Fibroblast of mammary gland (primary cell): ENCODE measurements at places on chromosomes 2 and 18.

GRCh38 chr2:238467792-238468191 is 41.1 kb downstream of the ASB1 start:
- DNase-seq = no peak

GRCh38 chr2:17495590-17495989 is 22.6 kb downstream of the RAD51AP2 start:
- DNase-seq = no peak

DNA sequence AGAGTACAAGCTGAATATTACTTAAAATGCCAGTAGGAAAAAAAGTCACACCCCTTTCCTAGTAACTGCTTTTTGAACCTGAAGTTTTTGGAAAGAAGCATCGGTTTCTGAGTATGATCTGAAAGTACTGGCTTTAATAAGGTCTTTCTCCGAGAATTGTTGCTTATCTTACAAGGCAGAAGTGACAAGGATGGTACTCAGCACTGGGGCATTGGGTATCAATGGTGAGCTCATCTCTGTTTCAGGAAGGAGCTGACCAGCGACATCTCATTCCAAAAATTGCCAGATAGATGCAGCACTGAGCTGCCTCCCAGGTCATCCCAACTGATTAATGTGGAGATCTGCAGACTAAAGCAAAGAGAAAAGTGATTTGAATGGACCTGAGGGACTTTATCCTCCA is 85.4 kb downstream of the FMNL2 start:
- DNase-seq = no peak

GRCh38 chr2:136058262-136058661 is 59.7 kb downstream of the CXCR4 start:
- DNase-seq = no peak

- no peak for DNase-seq
These were observed 83.7 kb upstream of the CTDP1 start for GRCh38 chr18:79595876-79596374.

GRCh38 chr2:219119422-219120043 is 41.1 kb downstream of the NHEJ1 start:
- DNase-seq = peak; percentile 67

DNA sequence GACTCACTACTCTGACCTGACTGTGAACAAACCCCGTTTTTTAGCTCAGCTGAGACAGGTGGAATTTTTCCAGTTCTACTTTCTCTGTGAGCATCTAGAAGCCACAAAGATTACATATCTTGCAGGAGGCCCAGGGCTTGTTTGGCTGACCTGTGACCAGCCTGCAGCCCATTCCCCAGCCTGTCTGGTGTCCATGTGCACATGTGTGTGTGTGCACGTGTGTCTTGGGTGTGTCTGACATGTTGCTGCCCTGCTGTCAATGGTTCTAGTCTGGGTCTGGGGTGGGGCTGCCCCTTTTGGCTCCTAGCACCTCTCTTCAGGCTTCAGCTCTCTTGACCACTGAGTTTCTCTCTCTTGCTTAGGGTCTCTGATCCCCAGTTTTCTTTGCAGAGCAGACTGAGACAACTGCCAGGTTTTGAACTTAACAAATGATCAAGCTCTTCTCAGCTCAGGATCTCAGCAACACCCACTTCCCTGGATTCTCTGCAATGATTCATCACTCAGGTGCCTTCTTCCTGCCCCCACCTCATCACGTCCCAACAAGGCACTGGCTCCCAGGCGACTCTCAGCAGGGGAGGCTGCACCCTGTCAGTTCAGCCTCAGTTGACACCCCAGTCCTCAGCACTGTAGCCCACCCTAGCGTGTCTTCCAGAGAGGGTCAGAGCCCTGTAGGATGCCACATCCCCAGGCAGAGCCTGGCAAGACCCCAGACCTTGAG is 130.3 kb downstream of the CELF4 start:
- no peak for DNase-seq

GRCh38 chr18:37457341-37457740 is 108.3 kb downstream of the CELF4 start:
- no peak for DNase-seq

DNA sequence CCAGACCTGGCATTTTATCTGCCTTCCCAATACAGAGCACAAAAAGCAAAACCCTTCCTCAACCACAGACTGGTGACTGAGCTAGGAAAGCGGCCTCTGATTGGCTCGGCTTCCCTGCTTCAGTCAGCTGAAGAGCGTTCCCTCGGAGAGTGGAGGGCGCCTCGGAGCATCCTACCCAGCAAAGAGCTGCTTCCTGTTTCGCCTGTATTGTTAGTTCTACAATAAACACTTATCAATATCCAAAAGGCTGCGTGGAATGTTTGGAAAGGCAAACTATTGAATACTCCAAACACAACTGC is 125.0 kb downstream of the CACNB4 start:
- DNase-seq = peak; percentile 43

GRCh38 chr18:572091-572830 is 7.9 kb upstream of the CETN1 start:
- no peak for DNase-seq

- DNase-seq = no peak
These were observed 834 bp upstream of the ARL4C start for GRCh38 chr2:234497594-234498235.

GRCh38 chr2:127034051-127034450 is 72.9 kb downstream of the BIN1 start:
- DNase-seq = no peak

- peak; percentile 33 for DNase-seq
These were observed 41.5 kb downstream of the SLC38A11 start for GRCh38 chr2:164913640-164914350.

DNA sequence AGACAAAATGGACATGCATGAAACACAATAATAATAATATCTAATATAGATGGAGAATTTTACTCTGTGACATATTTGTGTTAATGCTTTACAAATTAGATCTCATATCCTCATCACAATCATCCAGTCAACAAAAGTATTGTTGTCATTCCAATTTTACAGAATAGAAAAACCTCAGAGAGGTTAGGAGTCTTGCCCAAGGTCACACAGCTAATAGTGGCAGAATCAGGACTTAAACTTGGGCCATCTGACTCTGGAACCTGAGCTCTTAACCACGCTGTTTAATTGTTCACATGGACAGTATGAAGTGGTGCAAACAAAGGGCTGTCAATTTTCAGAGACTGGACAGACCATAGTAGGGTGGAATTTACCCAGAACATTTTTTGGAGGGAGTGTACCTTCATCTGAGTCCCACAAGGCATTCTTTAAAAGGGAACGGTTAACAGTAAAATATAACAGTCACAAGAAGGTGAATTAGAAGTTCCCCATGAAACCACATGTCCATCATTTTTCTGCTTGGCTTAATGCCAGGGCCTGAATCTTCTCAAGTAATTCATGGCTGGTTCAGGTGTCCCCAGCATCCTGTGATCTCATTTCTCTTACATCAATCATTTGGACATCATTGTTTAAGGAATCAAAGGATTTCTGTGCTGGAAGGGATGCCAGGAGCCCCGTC is 35.4 kb upstream of the CCDC93 start:
- DNase-seq = no peak

- no peak for DNase-seq
These were observed 31.2 kb downstream of the RBM45 start for GRCh38 chr2:178143481-178143880.

- DNase-seq = no peak
These were observed 258.2 kb downstream of the LTBP1 start for GRCh38 chr2:33204945-33205344.

DNA sequence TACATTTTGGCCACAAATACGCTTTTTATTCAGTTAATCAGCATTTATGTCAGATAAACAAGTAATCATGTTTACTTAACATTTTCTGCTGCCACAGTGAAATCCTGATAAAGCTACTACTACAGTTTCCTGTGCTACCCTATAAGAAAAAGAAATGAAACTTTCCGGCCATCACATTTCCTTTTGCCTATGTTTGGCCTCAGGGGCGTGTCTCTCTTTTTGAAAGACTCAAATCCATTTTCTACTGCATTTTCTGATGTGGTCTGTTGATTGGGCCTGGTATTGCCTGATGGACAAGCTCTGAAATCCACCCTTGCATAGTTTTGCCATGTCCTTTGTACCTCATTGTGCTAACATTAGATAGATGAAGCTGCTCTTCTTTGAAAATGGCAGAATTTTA is 152.6 kb downstream of the AGPS start:
- no peak for DNase-seq

- DNase-seq = no peak
These were observed 49.7 kb upstream of the ABCA12 start for GRCh38 chr2:215188078-215188477.

- DNase-seq = no peak
These were observed 1.0 kb upstream of the REV1 start for GRCh38 chr2:99490623-99491461.

- DNase-seq = peak; percentile 16
These were observed 330.4 kb downstream of the LPIN1 start for GRCh38 chr2:12076810-12077209.

- DNase-seq = no peak
These were observed 19.3 kb upstream of the CYP27C1 start for GRCh38 chr2:127239395-127239794.

GRCh38 chr2:138275881-138276280 is 225.7 kb upstream of the SPOPL start:
- DNase-seq = peak; percentile 62

DNA sequence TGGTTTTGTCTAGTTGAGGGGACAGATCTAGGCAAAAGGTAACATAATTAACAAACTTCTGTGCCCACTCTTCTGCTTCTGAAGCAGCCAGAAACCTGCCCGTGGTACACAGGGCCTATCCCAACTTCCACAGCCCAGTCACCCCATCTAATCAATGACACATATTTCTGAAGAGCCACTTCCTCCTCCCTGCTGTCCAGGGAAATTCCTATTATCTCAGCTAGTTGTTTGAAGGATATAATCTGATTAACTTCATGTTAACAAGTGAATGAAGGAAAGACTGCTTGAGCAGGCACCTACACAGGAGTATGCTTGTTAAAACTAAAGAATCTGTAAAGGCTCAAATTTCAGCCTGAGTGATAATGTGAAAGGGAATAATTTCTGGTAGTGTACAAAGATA is 61.4 kb downstream of the CCDC148 start:
- DNase-seq = no peak

DNA sequence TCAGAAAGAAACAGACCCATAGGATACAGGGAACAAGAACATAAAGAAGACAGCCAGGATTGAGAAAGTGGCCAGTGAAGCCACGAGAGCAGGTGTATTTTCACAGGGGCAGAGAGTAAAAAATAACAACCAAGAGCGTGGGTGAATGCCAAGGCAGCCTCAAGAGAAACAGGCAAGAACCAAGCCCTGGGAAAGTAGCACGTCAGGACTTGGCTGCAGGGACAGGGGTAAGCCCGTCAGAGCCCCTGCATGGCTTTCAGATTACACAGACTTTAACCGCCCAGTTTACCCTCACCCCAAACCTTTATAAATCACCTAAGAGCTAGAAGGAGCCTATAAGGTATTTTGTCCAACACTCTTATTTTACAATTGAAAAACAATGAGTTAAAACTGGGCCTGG is 43.7 kb downstream of the ARL4C start:
- DNase-seq = no peak

GRCh38 chr18:5463390-5463789 is 80.4 kb downstream of the EPB41L3 start:
- peak; percentile 99 for DNase-seq

DNA sequence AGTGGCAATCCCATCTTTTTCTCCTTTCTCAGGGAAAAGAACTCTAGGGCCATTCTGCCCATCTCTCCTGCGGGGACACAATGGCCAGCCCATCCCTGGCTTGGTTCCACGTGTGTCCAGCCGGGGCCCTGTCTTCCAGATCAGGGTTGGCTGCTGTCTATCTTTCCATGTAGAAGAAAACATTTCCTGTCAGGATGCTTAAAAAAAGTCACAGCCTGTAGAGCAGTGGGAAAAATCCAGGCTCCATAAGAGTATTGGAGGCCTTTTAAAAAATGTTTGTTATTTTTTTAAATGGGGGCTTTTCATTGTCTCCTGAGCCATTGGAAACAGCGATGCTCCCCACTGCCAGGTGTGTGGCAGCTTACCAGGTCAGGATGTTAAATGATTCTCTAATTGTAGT is 105.6 kb downstream of the TGFA start:
- DNase-seq = no peak

DNA sequence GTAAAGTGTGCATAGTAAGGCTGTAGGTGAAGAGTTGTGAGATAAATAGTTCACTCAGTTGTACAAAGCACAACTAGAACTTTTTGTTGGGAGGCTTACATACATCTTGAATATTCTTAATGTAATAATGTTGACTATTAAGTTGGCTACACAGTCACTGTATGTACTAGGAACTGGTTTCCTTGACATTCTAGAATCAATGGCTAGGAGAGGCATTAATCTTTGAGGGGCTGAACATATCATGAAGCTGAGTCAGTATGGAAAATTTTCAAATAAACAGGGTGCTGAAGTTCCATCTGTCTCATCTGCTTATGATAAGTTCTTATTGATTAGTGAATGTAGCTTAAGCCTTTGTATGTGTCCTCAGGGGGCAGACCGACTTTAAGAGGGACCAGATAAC is 23.4 kb downstream of the METTL21A start:
- DNase-seq = peak; percentile 26

DNA sequence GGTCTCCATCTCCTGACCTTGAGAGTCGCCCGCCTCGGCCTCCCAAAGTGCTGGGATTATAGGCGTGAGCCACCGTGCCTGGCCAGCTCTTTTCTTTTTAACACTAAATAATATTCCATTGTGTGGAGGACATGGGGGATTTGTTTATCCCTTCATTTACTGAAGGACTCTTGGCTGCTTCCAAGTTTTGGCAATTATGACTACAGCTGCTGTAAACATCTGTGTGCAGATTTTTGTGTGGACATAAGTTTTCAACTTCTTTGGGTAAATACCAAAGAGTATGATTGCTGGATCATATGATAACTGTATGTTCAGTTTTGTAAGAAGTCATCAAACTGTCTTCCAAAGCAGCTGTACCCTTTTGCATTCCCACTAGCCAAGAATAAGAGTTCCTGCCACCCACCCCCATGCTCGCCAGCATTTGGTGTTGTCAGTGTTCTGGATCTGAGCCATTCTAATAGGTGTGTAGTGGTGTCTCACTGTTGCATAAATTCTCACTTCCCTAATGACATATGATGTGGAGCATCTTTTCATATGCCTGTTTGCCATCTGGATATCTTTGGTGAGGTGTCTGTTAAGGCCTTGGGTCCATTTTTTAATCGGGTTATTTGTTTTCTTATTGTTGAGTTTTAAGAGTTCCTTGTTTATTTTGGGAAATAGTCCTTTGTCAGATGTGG is 52.2 kb downstream of the TNFRSF11A start:
- no peak for DNase-seq

GRCh38 chr2:205543937-205544702 is 138.2 kb upstream of the NRP2 start:
- no peak for DNase-seq

- DNase-seq = peak; percentile 36
These were observed 214.9 kb downstream of the DSEL start for GRCh38 chr18:67301592-67301991.

- no peak for DNase-seq
These were observed 40.5 kb downstream of the UPP2 start for GRCh38 chr2:158142165-158142564.

DNA sequence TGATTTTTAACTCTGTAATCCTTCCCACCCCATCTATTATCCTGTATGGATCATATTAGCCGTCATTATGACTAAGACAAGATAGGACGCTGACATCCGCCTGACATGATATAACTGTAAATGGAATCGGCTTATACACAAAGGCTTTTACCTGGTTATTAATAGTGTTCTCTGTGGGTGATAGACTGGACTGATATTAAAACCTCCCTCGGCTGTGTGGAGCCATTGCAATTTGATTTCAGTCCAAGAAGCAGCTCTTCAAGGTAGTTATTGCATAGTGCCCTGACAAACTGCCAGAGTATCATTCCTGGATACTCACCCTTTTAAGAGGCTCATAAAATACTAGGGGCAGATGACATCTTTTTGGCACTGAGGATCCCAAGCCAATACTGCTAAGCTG is 226.1 kb upstream of the HNRNPA3 start:
- peak; percentile 12 for DNase-seq

- no peak for DNase-seq
These were observed 73.7 kb downstream of the CDK15 start for GRCh38 chr2:201879996-201880395.
